Activated gamma-delta T cell treated with Interleukin-2 at 50 U/mL for 16 hours (primary cell): ENCODE measurements at places on chromosomes 3 and 15.

- no peak for DNase-seq
Observed at GRCh38 chr15:74252291-74252690, 16.2 kb downstream of the CCDC33 start.

GRCh38 chr3:71201939-71202338 lies 381.6 kb downstream of the FOXP1 start:
- DNase-seq = no peak

DNA sequence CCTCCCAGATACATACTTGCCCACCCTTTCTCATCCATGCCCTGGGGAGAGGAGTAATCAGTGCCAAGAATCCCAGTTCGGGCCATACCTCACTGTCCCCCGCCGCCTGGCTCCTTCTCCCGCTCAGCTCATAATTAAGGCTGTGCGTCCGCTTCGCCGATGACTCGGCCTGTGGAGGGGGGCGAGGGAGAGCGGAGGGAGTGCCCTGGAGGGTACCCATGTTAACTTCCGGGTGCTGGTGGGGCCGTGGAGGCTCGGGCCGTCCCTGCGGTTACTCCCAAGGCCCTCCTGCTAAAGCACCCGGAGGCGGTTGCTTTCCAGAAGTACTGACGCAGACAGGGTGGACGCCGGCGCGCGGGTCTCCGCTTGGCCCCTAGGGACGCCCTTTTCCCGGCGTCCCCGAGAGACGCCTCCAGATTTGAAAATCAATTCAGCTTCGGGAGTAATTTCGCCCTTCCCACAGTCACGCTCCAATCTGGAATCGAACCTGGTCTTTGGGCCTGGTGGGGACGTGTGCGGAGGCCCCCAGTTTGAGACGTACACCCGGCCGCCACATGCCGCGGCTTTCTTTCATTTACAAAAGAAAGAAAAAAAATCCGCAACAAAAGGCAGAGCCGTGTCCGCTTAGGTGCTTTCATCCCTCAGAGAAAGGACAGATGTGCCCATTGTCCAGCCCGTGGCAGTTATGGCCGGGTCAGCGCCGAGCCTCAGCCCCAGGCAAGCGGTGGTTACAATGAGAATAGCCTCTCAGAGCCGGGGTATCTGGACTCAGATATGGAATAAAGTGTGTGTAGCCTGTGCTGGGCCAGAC lies 1.0 kb upstream of the ONECUT1 start:
- DNase-seq = no peak

GRCh38 chr3:195238081-195238571 lies 32.8 kb downstream of the XXYLT1 start:
- no peak for DNase-seq

- no peak for DNase-seq
Observed at GRCh38 chr3:138289260-138289659, 40.4 kb downstream of the NME9 start.
